ENCODE measurements at places on chromosomes 3 and 15.

DNA sequence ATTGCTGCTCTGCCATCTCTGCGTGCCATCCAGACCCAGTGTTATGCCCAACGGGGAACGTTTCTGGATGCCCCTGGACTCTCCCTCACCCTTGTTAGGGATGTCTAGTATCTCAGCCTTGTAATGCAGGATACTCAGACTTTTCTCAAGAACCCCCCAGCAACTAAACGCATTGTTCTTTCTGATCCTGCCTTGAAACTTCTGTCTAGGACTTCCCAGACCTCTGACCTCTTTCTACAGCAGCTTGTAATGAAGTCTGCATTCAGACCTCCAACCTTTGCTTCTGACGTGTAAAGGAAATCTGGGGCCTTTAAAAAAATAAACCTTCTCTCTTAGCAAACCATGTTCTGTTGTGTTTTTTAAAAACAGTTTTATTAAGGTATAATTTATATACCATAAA, 139.5 kb downstream of the KCNAB1 start:
- no peak for DNase-seq

GRCh38 chr15:84983294-84983693, 1.6 kb downstream of the PDE8A start:
- no peak for DNase-seq

DNA sequence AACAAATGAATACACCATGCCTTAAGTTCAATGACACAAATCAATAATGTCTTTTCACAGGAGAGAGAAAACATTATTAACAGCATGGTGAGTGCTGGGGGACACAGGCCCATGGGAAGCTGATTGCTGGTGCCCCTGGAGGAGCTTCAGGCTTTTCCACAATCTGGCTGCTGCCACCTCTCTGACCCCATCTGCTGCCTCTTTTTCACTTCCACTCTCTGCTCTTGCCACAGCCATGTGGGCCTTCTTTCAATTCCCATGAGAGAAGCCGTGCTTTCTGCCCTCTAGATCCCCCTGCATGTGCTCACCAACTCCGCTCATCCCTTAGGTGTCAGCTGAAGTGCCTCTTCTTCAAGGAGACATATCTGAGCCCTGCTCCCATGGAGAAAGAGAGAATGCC, 21.0 kb upstream of the CTXND1 start:
- no peak for DNase-seq

DNA sequence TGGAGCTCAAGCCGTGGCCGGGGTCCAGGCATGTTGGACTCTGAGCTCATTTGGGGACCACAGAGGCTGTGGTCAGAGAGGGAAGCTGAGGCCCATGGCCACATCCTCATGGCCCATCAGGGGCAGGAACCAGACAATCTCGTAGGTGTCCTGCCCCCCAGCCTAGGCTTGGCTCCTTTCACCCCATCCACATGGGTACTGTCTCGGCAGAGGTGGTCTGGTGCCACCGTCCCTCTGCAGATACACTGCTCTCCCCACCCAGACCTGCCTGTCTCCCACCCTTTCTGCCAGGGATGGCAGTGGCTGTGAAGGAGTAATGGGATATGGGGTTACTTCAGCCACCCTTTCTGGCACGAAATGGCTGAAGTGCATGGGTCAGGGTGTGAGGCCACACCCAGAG, 7.9 kb downstream of the PRSS50 start:
- DNase-seq: no peak

DNA sequence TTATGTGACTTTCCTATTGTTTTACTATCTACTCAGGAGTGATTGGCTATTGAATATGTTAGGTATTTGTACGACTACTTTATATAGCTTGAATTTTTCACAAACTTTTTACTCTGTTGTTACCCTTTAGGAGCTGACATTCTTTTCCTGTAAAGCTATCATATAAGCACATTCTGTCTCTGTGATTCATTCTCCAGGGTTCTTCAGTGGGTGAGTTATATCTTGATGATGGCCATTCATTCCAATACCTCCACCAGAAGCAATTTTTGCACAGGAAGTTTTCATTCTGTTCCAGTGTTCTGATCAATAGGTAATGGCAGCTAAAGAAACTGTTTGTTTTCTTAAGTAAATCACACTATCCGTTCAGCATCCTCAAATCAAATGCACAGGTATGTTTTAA, 10.1 kb upstream of the CAPN3 start:
- no peak for DNase-seq

DNA sequence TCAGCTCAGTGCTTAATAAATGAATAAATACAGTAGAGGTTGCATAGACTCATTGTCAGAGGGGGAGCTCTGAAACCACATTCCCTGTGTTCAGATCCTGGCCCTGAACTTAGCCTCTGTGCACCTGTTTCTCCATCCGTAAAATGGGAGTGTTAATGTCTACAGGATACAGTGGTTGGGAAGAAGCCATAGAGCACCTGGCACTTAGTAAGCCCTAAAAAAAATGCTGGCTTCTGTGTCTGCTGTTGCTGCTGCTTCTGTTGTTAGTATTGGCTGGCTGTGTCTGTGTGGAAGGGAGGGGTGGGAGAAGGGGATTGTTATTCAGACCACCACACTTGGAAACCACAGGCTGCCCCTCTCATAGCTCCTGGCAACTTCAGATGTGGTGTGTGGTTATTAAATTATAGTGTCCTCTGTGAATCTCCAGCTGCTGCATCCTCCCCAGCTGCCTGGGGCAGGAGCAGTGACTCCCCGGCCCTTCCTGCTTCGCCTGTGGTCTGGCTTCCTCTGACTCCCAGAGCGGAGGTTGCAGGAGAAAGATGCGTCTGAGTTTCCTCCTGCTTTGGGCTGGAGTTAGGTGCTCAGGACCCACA, 31.0 kb downstream of the FGD5 start:
- no peak for DNase-seq

GRCh38 chr3:172125053-172125452, 85.7 kb downstream of the FNDC3B start:
- DNase-seq: no peak

DNA sequence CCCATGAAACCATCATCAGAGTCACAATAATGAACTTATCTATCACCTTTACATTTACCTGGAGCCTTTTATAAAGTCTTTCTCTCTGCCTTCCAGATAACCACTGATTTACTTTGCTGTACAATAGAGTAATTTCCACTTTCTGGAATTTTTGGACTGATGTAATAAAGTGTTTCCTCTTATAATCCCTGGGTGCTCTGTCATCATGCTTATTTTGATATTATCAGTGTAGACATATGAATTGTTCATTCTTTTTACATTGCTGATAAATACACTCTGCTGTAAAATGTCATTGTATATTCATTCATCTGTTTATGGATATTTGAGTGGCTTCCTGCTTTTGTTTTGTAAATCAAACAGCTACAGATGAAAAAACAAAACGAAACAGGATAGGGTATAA, 27.0 kb upstream of the IREB2 start:
- DNase-seq: no peak

GRCh38 chr3:50269460-50269859, 513 bp downstream of the SEMA3B start:
- no peak for DNase-seq

DNA sequence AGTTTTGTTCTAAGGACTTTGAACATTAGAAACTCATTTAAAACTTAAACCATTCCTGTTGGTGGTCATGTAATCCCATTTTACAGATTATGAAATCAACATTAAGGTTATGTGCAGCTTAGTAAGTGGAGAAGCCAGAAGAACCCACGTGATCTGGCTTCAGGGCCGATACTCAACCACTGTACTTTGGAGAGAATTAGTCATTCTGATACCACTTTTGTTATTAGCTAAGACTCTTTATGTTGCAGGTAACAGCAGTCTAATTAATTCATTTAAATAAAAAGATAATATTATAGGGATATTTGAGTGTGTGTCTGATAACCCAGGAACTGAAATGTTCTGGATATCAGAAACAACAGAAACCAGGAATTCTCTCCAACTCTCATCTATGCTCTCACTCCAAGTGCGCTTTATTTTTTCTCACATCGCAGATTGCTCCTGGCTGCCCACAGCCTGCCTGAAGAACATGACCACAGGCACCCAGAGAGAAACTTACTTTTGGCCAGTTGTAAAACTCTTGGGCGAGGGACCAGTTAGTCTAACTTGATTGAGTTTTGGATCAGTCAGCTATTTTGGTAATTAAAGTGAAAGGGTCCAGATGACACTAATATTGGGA, 25.2 kb downstream of the UBE2E1 start:
- no peak for DNase-seq

- DNase-seq: no peak
Measured at GRCh38 chr3:15051531-15051930, 13.6 kb downstream of the MRPS25 start.

- DNase-seq: no peak
Measured at GRCh38 chr3:75049533-75049932, 435.1 kb upstream of the CNTN3 start.

GRCh38 chr3:176974279-176974678, 223.0 kb downstream of the TBL1XR1 start:
- DNase-seq: no peak

DNA sequence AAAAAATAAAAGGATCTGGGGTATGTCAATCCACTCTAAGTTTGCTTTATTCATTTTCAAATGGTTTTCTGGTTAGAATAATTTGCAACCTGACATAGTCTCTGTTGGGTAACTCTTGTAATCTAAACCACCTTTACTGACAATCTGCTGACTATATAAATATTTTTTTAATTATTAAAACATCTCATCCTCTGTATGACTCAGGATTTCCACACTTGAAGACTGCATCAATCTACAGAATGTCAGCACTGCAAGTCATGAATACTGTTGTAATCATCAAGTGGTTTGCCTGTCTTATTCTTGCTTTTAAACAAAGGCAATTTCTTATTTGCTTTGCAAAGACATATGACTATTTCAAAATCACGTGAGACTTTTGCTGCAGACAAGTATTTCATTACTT, 42.1 kb downstream of the VGLL3 start:
- no peak for DNase-seq

- DNase-seq: no peak
Measured at GRCh38 chr3:143812481-143812880, 35.8 kb downstream of the SLC9A9 start.

- no peak for DNase-seq
Measured at GRCh38 chr3:27428446-27428845, 55.7 kb downstream of the SLC4A7 start.

DNA sequence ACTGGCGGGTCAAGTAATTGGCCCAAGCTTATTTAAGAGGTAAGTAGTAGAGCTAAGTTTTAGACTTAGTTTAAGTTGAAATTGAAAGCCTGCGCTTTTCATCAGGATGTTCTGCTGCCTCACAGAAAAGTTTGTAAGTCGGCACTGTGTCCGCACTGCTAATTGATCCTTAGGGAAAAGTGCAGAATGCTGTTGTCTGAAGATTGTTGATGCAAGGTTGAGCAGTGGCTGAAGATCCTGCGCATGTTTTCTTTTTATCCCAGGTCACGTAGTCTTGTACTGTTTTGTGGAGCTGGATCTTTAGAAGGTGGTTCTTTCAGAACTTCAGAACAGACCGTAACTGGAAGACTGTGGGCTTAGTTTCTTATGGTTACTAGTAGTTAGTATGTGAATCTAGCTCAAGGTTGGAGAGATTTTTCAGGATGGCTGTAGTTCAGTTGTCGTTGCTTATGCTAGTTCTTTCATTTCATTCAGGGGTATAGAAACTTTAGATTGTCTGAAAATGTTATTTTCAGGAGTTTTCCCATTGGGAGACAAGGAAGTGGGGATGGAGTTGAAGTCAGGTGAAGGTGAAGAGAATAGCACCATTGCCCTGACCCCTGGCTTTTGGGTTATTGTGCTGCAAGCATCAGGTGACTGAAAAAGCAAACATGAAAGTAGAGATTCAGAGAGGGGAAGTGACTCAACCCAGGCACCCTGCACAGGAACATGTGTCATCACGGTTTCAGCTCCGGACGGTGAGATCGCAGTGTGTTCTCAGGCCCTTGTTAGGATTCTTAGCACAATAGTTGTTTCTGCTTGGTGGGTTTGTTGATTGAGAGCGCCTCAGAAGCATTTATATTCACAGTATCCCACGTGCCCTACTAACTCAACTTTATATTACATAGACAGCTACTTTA, 32.8 kb downstream of the AKAP13 start:
- no peak for DNase-seq

GRCh38 chr15:22228101-22228762, 147.9 kb downstream of the OR4M2 start:
- no peak for DNase-seq

All from NCI-H1930 (cell line).